GM23338 (cell line): ENCODE measurements at places on chromosomes 2 and 18. TPM values are rescaled to one million over a fixed set of nuclear protein-coding genes. Genes with fewer than 3 reads are reported as not detected.

GRCh38 chr2:5454051-5454390 is 238.2 kb upstream of the SOX11 start:
- DNase-seq = no peak

LRPPRC gene
- 200 and 211 TPM in 2 replicates for total RNA-seq

DNA sequence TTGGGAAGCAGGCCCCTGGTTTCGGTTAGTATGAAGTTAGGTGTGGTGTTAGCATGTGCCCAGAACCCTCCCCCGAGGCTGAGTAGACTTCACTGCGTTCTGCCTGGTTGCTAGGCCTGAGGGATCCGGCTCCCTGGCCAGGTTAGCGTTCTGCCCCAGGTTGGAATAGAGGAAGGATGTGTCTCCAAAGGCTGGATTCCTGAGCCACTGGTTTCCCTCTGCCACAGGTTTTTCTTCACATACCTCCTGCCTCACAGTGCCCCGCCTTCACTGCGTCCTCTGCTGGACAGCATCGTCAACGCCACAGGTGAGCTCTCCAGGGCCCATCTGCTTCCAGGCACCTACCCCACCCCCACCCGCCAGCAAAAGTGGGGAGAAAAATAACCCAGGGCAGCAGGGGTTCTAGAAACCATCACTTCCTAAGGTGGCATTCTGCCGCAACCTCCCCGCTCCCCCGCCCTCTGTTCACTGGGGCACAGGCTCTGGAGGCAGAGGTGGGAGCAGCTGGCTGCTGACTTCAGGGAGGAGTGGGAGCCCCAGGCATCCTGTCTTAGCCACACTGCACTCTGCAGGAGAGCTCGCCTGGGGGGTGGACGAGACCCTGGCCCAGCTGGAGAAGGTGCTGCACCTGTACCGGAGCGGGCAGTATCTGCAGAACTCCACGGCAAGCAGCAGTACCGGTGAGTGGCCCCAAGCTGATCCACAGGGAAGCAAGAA is 7.1 kb downstream of the PKDCC start:
- peak; percentile 84 for DNase-seq

GRCh38 chr2:33478968-33479731 is 2.7 kb downstream of the RASGRP3 start:
- DNase-seq = no peak

DNA sequence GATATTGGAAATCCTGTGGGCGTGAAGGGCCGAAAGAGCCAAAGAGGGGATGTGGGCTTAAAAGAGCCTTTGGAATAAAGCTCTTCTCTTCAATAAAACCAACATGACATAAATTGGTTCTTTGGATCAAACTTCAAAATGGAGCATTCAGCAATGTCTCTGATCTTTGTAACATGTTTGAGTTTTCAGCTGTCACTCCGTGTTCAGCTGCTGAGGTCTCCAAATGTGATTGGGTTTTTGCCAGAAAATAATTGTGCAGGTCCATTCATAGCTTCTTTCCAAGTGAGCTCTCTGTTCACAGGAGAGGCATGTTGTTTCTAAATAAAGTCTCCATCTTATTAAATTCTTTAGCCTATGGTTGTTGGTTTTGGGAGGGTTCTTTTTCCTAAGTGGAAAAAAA is 127.6 kb upstream of the CCDC68 start:
- no peak for DNase-seq

DNA sequence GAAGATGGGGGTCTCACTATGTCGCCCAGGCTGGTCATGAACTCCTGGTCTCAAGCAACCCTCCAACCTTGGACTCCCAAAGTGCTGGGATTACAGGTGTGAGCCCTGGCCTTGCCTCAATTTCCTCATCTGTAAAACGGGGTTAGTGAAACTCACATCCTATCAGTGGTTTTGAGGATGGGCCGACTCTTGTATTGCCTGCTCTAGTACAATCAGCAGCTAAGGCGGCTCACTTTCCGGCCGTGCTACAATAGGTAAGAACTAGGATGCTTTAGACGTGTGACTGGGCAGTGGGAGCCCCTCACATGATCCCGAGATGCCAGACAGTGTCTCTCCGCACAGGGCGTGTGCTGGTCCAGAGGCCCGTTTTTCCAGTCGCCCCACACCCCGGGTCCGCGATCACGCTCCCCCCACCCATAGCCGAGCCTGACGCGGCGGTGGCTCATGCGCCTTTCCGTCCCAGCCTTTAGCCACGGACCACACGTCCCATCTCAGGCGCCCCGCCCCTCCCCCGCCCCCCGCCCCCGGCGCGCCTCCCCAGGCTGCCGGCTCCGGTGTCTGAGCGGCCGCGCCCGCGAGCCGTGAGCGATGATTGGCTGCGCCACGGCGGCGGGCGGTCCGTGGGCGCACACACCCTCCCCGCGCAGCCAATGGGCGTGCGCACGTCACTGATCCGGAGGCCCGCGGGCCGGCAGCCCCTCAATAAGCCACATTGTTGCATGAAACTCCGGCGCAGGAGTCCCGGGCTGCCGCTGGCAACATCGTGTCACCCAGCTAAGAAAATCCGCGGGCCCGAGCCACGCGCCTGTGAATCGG is at the start of gene HK2:
Gene HK2, plus strand, starts transcription at position 710 of the 816 bp plus-strand sequence. CDS start 454 bp downstream, outside the sequence.
- peak; percentile 92 for DNase-seq

- DNase-seq = no peak
Measured at GRCh38 chr2:85655961-85656417, 12.0 kb downstream of the SFTPB start.

DNA sequence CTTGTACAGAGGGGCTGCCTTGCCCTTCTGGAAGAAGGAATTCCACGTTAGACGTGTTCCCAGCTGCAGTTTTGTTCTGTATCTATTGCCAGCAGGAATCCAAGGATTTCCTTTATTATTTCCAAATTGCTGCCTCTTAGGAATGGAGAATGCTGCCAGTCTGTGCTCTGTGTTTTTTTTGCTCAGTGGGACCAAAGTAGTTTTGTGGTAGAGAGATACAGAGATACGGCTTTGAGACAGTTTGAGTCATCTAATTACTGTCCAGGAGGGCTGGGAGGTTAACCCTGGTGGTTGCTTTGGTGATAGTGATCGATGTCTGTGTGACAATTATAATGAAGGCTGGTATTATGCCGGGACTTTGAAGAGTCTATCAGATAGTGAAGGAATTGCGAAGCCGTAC is 26.3 kb downstream of the ASAP2 start:
- no peak for DNase-seq

ANKRD30BL gene
- 0.17 and 0.62 TPM in 2 replicates for total RNA-seq

STAT4 gene
- total RNA-seq = 0.16 and 0.52 TPM in 2 replicates

GRCh38 chr2:86368161-86368824 is 30.9 kb upstream of the REEP1 start:
- DNase-seq = peak; percentile 85

DNA sequence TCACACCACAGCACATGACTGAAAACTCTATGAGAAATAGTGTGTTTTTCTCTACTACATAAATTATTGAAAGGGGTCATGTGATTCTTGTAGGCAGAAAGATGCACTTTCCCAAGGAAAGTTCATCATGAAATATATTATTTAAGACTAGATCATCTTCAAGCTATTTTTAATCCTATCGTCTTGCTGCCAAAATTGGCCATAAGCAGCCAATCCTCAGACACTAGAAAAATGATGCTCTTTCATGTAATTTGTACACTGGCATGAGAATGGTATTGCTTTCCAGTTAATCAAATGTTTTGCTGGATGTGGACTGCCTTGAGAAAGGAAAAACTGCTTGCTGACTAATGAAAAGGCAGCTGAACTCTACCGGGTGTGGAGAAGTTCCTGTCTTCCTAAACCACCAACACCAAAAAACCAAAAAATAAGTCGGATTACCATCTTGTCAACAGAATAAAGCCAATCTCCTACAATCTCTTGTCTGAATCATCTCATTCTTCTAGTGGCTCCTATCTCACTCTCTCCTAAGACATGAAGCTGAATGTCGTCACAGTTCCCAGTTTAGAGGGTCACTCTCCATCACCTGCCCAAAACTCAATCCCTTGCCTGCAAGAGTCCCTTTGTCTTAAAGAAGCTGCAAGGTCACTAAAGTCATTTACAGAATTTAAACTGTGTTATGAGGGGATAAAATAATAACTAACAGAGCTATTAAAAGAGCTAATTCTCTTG is 5.3 kb downstream of the BCL2 start:
- DNase-seq = no peak

DNA sequence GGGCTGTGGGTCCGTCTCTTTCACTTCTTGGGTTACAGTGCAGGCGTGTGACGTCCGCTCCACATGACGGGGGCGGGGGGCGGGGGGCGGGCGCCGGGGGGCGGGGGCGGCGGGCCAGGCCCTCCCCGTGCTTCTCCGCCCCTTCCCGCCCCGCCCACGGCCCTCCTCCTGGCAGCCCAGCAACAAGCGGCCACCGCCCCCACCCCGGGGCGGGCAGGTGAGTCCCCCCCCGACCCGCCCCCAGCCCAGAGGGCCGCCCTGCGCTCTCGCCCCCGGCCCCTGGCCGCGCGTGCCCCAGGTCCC is 3.6 kb downstream of the ZNF516 start:
- DNase-seq = peak; percentile 77

TXNL1 gene
- total RNA-seq = 73.6 and 84.0 TPM in 2 replicates

GRCh38 chr2:147714582-147714981 is 130.2 kb upstream of the ACVR2A start:
- no peak for DNase-seq

GRCh38 chr2:205766779-205767359 is 84.6 kb downstream of the NRP2 start:
- peak; percentile 89 for DNase-seq

GRCh38 chr2:15191789-15192188 is 369.3 kb downstream of the NBAS start:
- no peak for DNase-seq

DNA sequence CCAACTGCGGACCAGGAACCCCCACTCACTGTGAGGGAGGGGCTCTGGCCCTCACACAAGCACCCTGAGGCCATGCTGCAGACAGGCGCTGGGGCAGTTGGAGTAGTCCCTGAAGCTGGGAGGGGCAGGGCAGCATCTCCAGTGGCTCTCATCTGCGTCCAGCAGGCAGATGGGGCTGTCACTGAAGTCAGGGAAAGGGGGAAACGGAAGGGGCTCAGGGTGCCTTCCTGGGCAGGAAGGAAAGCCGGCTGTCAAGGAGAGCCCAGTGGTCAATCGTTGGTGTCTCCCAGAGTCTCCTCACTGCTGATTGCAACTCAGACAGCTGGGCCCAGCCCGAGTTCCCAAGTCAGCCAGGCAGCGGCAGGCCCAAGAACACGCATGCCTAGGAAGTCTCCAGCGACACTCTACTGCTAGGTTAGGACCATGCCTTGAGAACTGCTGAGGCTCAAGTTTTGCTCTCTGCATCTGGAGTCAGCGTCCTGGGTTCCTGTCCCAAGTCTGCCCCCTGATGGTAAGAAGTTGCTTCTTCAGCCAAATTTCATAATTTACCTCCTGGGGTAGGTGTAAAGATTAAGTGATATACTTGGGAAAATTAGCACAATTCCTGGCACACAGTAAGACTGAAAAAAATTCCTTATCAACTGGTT is 27.4 kb upstream of the NMUR1 start:
- DNase-seq = peak; percentile 93

DNA sequence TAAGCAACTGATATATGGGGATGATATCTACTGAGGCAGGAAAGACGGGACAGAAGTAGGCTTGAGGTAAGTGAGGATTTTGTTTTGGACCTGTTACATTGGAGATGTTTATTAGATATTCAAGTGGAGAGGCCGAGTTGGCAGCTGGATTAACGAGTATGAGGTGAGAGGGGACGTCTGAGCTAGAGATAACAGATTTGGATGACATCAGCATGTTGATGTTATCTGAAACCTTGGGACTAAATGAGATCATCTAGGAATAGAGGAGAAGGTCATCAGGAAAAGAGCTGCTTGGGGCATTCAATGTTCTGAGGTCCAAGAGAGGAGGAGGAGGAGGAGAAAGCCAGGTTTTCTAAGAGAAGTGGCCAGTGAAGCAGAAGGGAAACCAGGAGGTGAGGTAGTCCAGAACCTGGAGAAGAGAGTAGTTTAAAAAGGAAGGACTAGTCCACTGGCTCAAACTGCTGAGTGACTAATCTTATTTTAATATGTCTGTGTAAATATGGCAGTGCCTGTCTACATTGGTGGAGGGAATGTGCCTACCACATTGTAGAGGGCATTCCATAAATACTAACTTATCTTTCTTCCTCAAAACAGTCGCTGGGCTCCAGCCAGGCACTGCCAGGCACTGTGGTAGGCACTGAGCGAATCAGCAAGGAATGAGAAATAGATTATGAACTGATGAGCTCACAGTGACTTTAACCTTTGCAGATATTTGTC is 488.3 kb downstream of the DLGAP1 start:
- DNase-seq = no peak

DNA sequence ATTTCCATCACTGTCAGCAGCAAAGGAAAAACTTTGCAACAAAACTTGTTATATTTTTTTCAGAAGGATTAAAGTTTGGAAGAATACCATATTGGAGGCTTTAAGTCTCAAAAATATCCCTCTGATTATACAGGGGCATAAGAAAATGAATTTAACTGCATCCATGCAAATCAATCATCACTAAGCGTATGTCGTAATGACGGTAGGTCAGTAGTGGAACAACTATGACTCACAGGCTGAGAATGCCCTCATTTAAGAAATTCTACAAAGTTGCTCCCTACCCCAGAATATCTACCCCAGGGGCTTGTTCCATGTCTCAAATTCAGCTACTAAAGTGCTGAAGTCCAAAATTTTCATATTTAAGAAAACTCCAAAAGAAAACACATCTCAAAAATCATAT is 12.5 kb upstream of the NAB1 start:
- no peak for DNase-seq

PSMA8 gene
- not detected in 2 replicates for total RNA-seq

GRCh38 chr18:6666012-6666685 is 63.4 kb upstream of the ARHGAP28 start:
- DNase-seq = no peak

FAM237A gene
- total RNA-seq = not detected in 2 replicates

DNA sequence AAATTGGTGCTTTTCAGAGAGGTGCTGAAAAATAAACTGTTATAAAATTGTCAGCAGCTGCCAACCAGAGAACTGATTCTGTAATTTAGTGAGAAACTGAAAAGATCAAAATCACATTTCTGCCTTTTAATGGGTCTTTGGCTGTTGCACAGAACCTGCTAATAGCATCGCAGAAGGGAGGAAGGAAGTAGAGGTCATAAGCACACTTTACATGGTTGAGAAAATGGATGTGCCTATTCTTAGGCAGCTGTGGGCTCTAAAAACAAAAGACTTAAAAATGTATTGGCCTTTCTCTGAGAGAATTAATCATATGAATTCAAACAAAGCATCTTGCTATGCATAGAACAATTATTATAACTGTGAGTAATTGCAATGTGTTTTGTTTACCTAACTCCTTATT is 1186.9 kb downstream of the DSC3 start:
- DNase-seq = no peak

GRCh38 chr2:73333564-73333963 is 40.2 kb upstream of the EGR4 start:
- no peak for DNase-seq

MSTN gene
- total RNA-seq = 0.21 TPM in 1 of 2 replicates, not detected in the other

GRCh38 chr2:88919087-88919738 is 227.7 kb downstream of the RPIA start:
- DNase-seq = peak; percentile 54

GRCh38 chr2:4995466-4995865 is 696.7 kb upstream of the SOX11 start:
- peak; percentile 35 for DNase-seq
